ENCODE measurements at places on chromosomes 6 and 20.
A peak's percentile ranks its signal among the peaks of the same experiment; 100 is the strongest.

DNA sequence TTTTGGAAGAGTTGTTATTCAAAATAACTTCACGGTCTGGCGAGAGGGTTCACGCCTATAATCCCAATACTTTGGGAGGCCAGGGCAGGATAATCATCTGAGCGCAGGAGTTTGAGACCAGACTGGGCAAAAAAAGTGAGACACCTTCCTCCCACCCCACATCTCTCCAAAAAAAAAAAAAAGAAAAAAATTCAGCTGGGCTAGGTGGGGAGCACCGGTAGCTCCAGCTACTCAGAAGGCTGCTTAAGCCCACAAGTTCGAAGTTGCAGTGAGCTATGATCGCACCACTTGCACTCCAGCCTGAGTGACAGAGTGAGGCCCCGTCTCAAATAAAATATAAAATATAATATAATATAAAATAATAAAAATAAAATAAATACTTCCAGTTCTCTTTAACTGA, 10.4 kb downstream of the OR2B2 start:
- no peak for DNase-seq

DNA sequence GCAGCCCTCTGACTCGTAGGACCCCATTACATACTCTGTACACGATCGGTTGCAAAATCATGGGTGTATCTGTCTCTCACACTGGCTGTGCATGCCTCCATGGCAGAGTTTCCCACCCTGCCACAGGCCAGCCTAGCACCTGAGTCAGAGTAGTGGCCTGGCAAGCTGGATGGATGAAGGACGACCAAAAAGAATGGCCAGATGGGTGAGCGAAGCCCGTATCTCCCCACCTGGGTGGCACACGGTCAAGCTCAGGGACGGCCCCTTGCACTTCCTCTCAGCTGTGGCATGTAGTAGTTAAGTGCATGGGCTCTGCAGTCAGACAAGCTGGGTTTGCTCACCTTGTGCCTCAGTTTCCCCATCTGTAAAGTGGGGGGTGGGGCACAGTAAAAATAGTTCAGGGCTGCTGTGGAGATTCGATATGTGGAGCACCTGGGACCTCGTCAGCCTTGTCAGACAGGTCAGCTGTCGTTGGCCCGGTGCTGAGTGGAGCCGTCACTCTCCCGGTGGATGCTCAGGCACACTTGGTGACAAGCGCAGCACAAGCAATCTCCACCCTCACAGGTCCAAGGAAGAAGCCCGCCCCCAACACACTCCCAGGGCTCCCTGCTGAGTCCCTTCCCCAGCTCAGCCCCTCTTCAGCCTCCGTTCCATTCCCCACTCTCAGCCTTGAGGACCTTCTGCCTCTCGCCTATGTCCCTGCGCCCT, 12.6 kb downstream of the CPNE5 start:
- no peak for DNase-seq

DNA sequence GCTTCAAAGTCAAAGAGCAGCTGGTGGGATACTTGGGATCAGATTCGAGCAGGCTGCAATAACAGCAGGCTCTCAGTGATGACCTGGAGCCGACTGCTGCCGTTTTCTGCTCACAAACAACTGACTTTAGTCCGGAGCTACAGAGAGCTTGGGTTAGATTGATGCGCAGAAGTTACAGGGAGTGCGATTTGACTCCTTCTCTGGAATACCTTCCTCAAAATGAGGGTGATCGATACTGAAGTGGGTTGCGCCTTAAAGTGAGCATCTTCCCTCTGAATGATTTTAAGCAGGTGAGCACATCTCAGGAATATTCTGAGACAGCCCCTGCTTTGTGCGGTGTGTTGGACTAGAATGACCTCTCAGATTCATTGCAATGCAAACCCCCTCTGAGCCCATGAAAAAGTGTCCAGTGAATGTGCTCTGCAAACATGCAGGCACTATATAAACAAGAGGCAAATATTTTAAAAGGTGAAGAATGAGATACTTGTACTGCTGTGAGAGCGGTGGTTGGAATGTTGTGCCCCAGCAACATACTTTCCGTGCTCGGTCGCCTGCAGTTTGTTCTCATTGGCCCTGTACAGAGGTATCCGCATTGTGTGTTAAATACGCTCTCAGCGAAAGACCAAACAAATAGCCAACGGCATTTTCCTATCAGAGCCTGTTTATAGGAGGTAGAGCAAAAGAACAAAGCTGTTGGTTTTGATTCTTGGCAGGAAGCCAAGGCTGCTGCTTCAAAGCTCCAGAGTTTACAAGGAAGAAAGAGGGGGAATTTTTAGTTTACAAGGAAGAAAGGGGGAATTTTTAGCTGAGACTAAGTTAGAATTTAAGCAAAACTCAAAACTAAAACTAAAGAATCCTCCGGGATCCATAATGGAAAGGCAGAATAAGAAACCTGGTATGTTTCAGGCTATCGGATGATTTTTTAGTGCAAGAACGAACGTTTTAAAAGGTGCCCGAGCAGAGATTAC, 67.7 kb downstream of the PHACTR2 start:
- DNase-seq = no peak

DNA sequence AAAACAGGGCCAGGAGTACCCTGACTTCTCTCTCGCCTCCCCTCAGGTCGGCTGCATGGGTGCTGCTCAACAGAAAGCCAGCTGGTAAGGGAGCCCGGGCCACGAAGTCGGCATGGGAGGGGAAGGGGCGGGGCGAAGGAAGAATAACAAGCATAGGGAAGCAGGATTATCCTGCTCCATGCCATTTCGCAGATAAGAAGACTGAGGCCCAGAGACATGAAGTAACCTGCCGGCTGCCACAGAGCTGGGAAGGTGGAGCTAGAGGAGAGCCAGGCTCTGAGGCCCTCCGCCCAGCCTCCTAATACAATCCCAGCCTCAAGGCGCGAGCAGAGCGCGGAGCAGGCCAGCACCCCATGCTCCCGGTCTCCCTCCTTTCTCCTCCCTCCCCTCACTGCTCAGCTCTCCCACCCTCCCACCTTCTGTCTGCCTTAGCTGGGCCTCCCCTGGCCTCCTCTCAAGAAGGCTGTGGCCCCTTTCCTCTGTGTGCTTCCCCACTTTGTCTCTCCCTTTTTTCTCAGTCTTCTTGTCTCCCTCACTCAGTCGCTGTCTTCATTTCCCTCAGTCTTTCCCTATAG, 13.2 kb upstream of the HMGA1 start:
- no peak for DNase-seq

- DNase-seq = no peak
Observed at GRCh38 chr6:7202950-7203349, 95.2 kb downstream of the RREB1 start.

- no peak for DNase-seq
Observed at GRCh38 chr6:52183131-52183713, 3.0 kb upstream of the IL17A start.

GRCh38 chr20:19241440-19241839, 29.0 kb downstream of the SLC24A3 start:
- DNase-seq = no peak

DNA sequence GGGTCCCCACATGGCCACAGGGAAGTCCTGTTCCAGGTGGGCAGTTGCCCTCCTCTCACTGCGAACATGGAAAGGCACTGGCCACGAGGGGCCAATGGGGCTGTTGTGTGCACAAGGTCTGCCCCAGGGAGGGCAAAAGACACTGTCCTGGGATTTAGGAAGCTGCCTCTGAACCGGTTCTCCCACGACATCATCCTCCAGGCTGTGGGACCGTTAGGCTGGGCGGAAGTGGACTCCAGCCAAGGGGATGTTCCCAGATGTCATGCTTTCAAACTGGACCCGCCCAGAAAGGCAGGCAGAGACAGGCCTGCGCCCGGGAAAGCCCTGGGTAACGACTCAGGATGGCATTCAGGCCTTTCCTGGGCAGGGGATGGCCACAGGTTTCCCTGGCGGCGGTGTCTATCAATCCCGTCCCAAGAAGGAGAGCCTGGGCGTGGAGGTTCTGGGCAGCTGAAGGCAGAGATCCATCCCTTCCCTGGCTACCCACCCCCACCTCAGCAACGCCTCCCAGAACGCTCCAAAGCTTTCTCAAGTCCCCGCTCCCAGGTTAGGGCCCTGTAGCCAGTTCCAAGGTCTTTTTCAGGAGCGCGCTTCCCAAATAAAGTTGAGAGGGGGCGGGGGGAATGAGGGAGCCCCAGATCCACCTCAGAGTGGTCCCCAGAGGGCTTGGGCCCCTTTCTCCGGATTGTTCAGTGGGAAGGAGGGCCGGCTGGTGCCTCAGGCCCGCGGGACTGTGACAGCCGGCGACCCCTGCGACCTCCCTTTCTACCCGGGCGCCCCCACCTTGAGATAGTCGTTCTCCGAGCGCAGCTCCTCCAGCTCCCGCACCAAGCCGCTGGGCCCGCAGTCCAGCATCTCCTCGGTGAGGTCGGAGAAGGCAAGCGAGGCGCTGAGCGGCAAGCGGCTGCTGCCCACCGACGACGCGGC, 13.8 kb upstream of the TLDC2 start:
- peak; percentile 73 for DNase-seq

DNA sequence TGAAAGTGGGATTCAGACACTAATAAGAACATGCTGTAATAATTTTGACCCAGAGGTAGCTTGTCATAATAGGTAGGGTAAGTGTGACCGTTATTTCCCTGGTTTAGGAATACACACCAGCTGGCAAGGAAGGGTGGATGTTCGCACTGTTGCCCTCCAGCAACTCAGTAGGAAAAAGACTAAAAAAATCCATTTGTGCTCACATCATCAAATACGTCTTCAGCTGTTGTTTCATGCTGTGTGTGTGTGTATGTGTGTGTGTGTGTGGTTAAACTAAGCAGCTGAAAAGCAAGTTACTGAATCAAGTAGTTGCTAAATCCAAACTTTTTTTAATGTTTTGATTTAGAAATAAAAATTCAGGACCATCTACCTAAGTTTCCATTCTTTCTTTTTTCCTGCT, 218.7 kb downstream of the TRDN start:
- DNase-seq = no peak
